GM12891 (cell line): ENCODE measurements at places on chromosomes 3 and 15.
A peak's percentile ranks its signal among the peaks of the same experiment; 100 is the strongest.

DNA sequence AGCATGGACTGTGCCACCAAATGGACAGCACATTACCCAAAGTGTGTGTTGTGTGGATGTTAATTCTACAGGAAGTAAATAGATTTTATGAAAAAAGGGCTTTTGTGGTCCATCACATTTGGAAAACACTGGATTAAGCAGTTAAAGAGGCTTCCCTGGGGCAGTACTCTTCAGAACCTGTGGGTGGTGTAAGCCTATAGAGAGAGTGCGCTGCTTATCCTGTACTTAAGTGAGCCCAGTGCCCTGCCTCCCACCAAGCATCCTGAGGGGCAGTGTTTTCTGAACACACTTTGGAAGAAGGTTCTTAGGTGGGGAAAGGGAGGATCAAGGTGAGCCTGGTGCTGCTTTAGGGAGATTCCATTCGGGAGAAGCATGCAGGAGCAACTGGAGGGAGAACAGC is 10.9 kb downstream of the TTLL3 start:
- DNase-seq, result no peak

DNA sequence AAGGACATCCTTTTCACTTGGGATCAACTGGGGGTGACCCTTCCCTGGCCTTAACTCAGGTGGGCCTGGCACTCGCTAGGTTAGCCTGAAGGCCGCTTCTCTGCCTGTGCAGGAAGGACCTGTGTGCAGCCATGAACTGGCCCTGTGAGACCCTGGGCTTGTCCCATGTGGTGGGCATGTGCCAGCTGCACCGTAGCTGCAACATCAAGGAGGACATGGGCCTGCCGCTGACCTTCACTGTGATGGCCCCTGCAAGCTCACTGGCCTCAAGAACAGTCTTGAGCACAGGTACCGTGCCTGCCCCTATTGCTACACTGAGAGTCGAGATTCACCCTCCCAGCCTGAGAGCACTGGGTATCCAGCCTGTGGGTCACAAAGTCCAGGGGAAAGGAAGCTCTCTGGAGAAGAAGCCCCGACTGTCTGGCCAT is 43.0 kb downstream of the SAXO2 start:
- no peak for DNase-seq

DNA sequence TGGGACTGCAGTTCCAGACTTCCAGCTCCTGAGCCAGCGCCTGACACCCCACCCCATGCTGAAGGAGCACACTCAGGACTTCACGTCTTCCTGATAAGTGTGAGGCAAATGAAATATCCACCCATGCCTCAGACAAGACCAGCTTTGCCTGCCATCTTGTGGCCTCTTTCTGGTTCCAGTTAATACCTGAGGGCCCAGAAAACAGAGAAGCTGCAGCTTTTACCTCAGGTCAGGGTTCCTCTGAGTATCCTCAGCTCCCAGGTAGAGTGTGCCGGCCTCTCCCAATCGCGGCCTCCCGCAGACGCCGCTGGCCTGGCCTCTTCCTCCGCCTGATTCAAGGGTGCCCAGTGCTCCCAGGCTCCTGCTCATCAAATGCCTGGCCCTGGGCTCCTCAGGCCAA is 5.1 kb upstream of the KLHL6 start:
- no peak for DNase-seq

DNA sequence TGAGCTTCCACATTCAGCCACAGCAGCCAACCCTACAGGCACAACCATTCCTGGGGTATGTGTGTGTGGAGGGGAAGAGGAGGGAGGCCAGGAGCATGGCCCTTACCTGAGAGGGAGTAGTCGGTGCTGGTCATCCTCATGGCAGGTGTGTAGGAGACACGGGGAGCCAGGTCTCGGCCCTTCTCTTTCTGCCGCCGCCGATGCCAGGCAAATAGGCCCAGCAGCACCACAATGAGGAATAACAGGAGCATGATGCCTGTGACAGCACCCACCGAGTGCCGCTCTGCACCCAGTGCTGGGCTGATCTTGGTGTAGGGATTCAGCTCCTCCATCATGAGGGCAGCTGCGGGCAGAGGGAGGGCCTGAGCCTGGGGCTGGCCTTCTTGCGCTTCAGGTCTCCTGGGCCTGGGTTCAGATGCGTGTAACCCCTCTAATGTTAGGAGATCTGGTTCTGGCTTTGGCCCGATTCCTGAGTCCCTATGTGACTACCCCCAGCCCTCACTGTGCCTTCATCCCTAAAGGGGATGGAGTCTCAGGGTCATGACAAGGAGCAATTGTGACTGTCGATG is 44.4 kb downstream of the RAB11A start:
- DNase-seq, result no peak

DNA sequence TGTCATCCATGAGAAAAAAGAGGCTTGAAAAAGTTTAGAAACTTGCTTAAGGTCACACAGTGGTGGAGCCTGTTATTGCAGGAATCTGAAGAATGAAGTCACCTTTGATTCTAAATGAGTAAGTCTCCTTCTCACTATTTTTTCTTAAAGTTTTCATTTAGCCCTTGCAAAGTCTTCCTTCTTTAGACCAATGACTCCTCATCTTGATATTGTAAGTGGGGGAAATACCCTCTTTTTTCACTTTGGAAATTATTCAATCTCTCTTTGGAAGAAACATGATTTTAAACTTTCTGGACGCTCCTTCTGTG is 787 bp upstream of the SLMAP start:
- DNase-seq, result peak; percentile 17

DNA sequence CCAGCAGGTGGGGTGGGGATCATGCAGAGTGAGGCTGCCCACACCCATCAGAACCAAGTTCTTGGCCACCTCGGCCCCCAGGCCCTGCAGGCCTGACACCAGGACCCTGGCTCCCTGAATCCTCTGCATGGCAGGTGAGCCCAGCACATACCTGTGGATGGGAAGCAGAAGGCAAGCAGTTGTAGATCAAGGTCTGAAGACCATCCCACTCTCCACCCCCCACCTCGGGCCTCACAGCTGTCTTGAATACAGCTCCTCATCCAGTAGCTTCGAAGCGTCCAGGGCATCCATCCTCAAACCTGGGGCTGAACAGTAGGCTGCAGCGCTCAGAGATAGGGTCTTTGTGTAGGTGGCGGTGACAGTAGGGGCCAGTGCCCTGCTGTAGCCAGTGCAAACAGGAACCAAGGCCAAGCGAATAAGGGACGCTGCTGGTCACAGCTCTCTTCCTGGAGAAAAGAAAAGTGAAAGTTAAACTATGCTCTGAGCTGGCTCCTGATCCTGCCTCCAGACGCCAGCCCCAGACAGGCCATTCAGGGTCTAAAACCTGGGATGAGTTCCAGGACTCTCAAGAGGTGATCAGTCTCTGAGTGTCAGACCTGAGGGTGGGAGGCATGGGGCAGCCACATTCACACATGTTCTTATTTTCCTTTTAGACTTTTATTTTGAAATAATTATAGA is at the start of gene UBA7:
Gene UBA7 (minus strand): TSS at position 457 of the 678 bp plus-strand sequence. CDS start 166 bp downstream, at position 291.
- peak; percentile 74 for DNase-seq

- no peak for DNase-seq
Measured at GRCh38 chr3:115040673-115041286, 106.3 kb downstream of the ZBTB20 start.

GRCh38 chr3:120147072-120147871 is 53.0 kb upstream of the GSK3B start:
- no peak for DNase-seq

DNA sequence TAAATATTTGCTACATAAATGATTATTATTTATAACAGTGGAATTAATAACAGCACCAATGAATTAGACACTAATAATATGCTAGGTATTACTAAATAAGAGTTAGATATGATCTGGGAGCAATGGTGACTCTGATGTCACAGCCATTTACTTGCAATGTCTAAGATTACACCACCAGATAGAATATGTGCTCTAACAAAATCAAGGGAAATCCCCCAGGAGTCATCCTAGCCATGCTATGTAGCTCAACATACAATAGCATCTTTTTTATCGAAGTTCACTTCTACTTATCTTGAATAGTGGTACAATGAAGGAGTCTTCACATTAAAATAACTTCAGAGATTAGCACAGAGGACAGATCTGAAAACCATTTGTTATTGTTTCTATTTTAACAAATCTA is 154.0 kb downstream of the FMN1 start:
- DNase-seq, result no peak

GRCh38 chr3:103513003-103513402 is 1078.2 kb downstream of the ZPLD1 start:
- DNase-seq, result no peak

- no peak for DNase-seq
Measured at GRCh38 chr3:59880717-59881116, 830.9 kb upstream of the CFAP20DC start.

GRCh38 chr15:100170291-100171210 is 171.2 kb downstream of the ADAMTS17 start:
- no peak for DNase-seq

GRCh38 chr3:46942076-46942475 is 34.5 kb downstream of the CCDC12 start:
- DNase-seq, result no peak

GRCh38 chr3:18301781-18302180 is 123.4 kb downstream of the SATB1 start:
- DNase-seq, result no peak

- no peak for DNase-seq
Measured at GRCh38 chr15:91956026-91956723, 102.7 kb downstream of the SLCO3A1 start.

DNA sequence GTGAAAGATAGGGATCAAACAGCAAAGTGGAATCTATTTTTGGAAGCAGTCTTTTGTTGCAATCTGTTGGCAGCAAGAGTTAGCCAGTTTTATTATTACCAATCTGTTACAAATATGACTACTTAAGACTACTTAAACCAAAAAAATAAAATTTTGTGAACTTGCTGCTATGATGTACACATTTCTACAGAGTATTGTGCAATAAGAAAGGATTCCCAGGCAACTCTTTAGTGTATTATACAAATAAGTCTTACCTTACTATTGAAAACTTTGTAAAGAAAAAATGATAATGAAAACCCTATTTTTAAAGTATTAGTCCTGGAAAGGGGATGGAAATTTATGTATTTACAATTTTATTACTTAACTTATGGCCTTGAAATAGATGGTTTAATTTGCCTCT is 44.7 kb downstream of the CADM2 start:
- no peak for DNase-seq

- no peak for DNase-seq
Measured at GRCh38 chr3:66638717-66639116, 137.9 kb upstream of the LRIG1 start.

DNA sequence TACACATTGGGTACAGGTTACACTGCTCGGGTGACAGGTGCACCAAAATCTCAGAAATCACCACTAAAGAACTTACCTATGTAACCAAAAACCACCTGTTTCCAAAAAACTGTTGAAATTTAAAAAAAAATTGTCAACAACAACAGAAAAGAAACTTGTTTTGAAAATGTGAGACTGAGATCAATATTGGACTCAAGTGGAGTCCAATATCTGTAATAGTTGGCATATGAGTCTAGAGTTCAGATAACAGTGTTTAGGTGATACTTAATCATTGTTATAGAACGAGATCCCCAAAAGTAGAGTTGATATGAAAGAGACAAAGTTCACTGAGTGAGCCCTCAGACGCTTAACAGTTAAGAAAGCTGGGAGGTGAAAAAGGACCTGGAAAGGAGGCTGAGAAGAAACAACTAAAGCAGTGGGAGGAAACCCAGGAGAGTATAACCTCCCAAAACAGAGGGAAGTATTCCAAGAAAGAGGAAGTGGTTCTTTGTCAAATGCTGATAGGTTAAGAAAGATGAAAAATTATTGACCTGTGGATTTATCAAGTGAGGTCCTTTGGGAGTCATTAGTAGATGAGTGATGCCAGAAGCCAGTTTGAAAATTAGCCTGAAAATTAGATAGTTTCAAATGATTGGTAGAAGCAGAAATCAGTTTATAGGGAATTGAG is 388.6 kb upstream of the DPH6 start:
- no peak for DNase-seq

DNA sequence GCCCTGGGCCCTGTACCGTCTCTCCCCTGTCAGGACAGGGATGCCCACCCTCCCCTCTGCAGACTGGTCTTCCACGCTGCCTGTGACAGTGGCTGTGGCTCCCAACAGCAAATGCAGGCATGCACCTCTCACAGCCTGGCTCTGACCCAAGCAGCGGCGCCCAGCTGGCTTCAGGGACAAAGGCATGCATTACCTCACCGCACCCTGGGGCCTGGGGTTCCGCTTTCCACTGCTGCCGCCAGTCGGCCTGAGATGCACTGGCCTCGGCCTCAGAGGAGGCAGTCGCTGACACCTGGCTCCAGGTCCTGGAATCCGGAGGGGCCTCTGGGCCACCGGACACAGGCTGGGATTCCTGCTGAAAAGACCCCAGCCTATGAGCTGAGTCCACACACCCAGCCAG is 70.3 kb downstream of the SCN5A start:
- DNase-seq, result no peak

DNA sequence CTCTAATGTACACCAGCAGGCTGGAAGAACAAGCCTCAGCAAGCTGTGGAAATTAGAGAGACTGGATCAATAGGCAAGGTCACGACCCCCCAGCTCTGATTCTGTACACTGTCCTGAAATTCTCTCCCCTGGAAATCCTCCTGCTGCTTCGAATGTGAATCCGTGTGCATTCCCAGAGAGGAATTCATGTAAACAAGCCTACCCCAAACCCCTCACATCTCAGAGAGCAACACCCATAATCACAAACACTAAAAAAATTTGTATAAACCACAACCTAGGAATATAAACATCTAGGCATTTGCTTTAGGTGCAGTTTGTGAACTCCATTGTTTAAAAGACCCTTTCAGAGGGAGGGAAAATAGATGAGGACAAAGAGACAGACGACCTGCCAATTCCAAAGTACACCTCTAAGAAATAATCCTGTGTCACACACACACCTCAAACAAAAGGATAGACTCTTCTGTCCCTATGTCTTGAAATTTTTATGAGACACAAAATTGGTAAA is 325.2 kb downstream of the WDR72 start:
- no peak for DNase-seq

GRCh38 chr3:95899911-95900310 is 914.5 kb upstream of the EPHA6 start:
- no peak for DNase-seq

DNA sequence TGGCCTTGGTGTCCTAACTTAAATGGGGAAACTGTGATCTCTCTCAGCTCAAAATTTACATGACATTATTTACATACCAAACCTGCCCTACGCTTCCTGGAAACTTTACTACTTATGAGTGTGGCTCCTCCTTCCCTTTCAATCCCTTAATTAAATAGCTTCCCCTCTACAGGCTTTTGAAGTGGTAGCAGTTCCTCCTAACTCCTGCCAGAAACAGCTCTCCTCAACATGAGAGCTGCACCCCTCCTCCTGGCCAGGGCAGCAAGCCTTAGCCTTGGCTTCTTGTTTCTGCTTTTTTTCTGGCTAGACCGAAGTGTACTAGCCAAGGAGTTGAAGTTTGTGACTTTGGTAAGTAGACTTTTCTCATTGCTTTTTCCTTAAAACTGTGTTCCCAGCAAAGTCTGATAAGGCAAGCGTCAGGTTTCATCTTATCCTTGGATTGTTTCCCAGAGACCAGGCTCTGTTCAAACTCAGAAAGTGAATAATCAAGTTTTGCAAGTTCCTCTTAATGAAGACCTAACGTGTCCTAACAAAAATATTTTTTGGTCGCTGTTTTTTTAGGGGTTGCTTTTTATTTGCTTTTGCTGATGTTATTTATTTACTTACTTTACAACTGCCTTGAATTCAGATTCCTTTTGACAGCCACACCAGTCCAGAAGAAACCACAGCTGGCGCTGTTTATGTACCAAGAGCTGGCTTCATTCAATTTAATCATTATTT is at the start of gene ACP3:
Gene ACP3 (plus strand): TSS at position 179 of the 720 bp plus-strand sequence. CDS start 50 bp downstream, at position 229.
- DNase-seq, result no peak
